ENCODE measurements at places on chromosomes 3 and 15. TPM values are rescaled to one million over a fixed set of nuclear protein-coding genes. Genes with fewer than 3 reads are reported as not detected.

DNA sequence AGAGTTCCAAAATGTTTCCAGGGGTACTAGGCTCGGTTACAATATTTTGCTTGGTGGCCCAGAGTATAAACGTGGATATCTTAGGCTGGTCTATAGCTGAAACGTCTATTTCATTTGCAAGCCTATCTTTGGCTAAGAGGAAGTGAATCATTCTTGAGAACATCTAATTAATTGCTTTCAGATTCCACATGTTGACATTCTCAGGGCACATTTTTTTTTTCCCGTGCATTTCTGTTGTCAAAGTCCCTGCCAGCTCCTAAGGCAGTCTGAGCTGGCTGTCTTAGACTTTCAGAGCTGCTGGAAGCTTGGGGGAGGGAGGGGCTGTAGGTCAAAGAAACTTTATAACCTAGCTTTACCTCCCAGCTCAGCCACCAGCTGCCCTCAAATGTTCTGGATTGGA lies 23.2 kb upstream of the LAMP3 start:
- no peak overlapping the region for H3K27ac ChIP-seq
- H3K4me3 ChIP-seq: no peak overlapping the region
- no peaks in the 10 kb centered on the region for H3K4me1 ChIP-seq
- H3K36me3 ChIP-seq: no peaks in the 10 kb centered on the region
- DNase-seq: no peak
- H3K27me3 ChIP-seq: no peaks in the 10 kb centered on the region

DNA sequence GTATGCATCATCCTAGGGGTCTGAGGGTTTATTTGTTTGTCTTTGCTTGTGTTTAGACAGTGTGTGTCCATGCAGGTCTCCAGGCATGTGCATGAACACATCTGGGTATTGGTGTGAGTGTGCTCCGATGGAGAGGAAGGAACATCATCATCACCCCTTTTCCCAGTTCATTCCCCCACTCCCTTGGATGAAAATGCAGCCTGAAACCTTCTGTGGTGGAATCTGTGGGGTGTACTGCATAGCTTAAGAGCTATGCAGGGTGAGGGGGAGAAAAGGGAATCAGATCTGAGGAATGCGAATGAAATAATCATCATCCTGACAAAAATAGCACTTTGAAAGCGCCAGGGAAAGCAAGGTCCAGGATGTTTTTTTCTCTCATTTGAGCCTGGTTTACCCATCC lies 520.1 kb downstream of the NTRK3 start:
- no peak overlapping the region for H3K4me3 ChIP-seq
- H3K27ac ChIP-seq: no peak overlapping the region

GRCh38 chr3:132911741-132912415 lies 126.3 kb upstream of the TMEM108 start:
- no peak for DNase-seq
- H3K27me3 ChIP-seq: no peaks in the 10 kb centered on the region
- H3K4me1 ChIP-seq: no peaks in the 10 kb centered on the region
- H3K36me3 ChIP-seq: no peaks in the 10 kb centered on the region
- no peak overlapping the region for H3K4me3 ChIP-seq
- H3K27ac ChIP-seq: no peak overlapping the region

DNA sequence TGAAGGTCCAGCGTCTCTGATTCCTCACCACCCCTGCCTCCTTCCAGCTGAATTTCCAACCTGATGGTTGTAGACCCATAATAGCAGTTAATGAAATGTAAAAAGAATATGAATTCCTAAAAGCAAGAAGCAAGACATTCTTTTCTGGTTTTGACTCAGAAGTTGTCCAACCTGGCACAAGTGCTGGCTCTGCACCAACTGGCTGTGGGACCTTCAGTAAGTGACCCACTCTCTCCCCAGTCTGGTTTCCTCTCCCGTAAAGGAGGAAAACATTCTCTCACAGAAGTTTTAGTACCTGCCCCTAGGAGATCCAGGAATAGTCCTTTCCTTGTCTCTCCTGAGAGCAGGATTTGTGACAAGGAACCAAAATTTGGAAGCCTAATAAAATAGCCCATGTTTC lies 236.9 kb upstream of the TRIM42 start:
- DNase-seq: no peak
- no peaks in the 10 kb centered on the region for H3K4me1 ChIP-seq
- H3K27me3 ChIP-seq: no peaks in the 10 kb centered on the region

DNAJB8 gene
- not detected for total RNA-seq

ZNF662 gene
- total RNA-seq: 5.5 TPM

USP4 gene
- 43.9 TPM for total RNA-seq

ARNT2 gene
- 1.6 TPM for total RNA-seq
